ENCODE measurements at places on chromosomes 2 and 18.

- DNase-seq = peak; percentile 56
These were observed 44.4 kb downstream of the FBLN7 start for GRCh38 chr2:112182581-112183034.

DNA sequence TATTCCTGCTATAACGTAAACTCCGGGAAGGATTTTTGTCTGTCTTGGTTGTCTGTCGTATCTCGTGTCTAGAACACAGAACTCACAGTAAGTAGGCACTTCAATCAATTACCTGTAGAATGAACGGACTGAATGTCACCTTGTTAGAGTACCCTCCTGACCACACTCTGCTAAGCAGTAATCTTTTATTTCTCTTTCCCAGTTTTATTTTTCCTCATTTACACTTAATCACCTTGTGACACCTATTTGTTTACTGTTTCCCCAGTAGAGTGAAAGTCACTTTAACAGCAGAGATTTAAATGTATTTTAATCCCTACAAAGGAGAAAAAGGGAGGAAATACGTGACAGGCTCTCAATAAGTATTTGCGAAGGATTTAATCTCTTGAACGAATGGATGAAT is 514 bp upstream of the EPB41L5 start:
- DNase-seq = no peak

DNA sequence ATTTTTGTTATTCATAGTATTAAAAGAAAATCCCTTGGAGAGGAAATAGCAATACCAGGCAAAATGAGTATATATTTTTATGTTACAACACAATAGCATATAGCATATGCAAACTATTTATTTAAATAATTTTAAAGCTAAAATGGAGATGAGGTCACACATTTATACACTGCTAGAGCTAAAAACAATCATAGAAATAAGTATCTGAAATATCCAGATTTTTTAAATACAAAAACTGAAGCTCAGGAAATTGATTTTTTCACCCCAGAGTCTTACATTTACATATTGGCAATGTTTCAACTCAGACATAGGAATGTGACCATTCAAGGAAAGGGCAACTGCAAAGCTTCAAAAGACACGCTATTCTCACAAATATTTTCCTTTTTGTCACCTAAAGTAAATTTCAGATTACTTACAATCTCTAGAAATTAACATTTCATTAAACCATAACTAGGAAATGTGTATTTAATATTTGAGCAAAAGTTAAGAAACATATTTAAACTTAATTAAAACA is 8.9 kb downstream of the TFPI start:
- DNase-seq = no peak

- DNase-seq = no peak
These were observed 39.2 kb downstream of the TRIP12 start for GRCh38 chr2:229882583-229882982.

DNA sequence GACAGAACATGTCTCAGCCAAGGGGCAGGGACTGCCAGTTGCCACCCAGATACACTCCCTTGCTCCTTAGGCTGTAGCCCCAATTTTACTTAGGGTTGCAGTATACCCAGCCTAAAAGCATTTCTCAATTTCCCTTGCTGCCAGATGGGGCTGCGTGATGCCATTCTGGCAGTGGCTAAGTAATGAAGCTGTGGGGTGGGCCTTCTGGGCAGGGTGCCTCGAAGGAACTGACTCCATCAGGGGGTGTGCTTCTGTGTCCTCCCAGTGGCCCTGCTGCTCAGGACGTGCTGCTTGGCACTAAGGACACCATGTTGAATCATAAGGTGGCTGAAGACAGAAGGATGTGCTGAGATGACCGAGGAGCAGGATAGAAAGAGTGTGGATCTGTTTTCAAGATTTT is 74.2 kb downstream of the VWA3B start:
- no peak for DNase-seq

DNA sequence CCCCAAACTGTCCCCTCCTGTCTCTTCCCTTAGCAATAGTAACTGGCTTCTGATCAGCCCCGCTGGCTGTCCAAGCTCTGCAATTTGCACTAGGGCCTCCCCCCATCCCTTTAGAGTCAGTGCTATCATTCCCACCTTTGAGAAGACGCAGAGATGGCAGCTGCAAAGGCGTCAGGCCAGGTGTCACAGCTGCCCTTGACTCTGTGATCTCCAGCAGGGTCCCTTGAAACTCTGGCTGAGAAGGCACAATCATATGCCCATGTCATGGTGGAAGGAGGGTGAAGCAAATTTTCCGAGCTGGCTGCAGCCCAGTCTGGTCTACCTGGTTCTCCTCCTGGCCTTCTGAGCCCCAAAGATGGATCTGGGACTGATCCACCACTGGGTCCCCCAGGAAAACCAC is 49.2 kb upstream of the TEX51 start:
- DNase-seq = no peak

GRCh38 chr18:57014772-57015413 is 132.0 kb upstream of the BOD1L2 start:
- DNase-seq = no peak

- no peak for DNase-seq
These were observed 112.0 kb downstream of the CYP26B1 start for GRCh38 chr2:72035518-72036172.

- no peak for DNase-seq
These were observed 204.5 kb downstream of the ZFP36L2 start for GRCh38 chr2:43021791-43022509.

DNA sequence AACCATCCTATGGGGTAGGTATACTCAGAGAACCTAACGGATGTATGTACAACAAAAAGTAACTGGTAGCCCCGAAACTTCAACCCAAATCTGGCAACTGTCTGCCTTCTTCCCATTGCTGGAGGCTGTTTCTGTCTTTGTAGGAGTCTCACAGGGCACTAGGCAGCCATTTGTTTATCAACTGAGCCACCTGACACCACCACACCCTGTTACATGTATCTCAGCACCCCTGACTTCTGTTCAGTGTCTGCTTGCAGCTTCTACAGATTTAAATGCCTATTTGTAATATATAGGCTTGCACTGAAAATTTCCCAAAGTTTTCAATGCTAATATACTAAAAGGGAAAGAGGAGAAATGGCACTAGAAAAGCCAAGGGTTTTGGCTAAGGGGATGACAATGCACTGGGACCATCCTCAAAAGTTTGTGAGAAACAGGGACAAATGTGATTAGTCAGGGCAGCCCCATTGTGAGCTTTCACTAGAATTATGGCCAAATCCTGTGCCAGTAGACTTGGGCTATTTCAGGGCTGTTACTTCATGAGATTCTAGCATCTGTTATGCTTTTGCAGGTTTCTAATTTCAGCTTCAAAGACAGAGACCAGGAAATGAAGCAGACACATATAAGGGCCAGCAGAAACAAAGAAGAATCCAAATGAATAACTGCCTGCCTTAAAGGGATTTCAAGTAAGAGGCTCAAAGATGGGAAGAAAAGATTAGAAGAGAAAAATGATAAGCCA is 103.3 kb downstream of the MYO5B start:
- DNase-seq = no peak

- no peak for DNase-seq
These were observed 1.5 kb downstream of the MBD5 start for GRCh38 chr2:148022351-148022750.

DNA sequence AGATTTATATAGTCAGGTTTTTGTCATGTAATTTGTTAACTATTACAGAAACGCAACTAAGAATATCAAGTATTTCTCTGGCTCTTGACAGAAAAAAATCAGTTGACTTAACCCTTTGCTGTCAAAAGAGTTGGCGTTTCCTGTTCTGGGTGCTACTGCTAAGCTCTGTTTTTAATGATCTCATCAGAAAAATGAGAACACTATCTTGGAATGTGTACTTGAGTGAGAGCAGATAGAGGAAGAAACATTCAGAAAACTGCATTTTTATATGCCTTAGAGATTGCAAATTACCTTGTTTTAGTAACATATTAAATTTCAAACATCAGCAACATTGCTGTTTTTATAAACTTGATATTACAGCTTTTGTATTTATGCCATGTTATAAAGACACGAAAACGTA is 297.9 kb downstream of the RDH14 start:
- DNase-seq = no peak

DNA sequence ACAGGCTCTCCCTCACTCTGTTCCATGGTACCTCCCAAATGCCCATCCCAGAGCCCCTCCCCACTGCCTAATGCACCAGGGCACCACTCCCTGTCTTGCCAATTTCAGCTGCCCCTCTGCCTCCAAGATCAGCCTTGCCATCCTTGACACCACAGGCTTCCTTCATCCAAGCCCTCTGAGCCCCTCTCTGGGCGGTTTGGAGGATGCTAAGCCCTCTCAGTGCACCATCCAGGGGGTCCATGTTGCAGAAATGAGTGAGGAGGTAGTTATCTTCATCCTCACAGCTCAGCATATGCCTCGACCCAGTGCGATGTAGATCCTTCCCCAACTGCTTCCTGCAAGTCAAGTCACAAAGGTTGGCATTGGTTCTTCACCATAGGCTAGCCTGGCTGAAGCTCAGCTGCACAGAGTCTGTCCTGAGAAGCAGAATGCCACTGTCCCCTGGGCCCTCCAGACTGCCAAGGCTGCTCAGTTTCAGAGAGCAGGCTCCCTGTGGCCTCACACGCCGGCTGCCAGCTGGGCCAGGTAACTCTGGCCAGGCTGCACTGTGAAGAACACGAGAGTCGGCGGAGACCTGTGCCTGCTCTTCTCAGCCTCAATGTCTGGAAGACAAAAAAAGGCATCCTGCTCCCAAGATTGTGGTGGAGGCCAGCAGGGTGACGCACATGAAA is 9.9 kb upstream of the MAP3K2 start:
- DNase-seq = no peak

DNA sequence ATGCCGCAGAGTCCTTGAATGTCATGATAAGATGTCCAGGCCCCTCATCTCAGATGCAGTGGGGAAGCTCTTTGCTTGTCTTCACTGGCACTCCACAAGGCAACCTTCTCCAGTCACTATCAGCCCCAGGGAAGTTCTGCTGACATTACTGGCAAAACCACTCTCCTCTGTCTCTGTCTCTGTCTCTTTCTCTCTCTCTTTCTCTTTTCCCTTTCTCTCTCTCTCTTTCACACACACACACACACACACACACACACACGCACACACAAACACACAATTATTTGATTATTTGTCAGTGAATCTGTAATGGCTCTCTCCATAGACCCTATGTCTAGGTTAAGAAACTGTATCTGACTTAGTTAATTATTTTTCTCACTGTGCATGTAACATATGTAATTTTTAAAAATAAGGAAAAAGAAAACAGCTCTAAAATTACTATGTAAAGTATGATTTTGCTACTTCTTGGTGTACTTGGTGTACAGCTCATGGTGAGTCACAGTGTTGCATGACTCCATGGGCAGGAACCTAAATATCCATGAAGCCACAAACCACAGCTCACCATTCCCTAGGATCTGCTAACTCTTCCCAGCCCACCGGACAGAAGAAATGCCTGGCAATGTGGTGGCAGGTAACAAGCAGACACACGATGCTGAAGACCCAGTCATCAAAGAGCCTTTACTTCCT is 594.9 kb upstream of the ID2 start:
- no peak for DNase-seq

GRCh38 chr18:56606618-56607017 is 31.8 kb downstream of the TXNL1 start:
- DNase-seq = no peak

DNA sequence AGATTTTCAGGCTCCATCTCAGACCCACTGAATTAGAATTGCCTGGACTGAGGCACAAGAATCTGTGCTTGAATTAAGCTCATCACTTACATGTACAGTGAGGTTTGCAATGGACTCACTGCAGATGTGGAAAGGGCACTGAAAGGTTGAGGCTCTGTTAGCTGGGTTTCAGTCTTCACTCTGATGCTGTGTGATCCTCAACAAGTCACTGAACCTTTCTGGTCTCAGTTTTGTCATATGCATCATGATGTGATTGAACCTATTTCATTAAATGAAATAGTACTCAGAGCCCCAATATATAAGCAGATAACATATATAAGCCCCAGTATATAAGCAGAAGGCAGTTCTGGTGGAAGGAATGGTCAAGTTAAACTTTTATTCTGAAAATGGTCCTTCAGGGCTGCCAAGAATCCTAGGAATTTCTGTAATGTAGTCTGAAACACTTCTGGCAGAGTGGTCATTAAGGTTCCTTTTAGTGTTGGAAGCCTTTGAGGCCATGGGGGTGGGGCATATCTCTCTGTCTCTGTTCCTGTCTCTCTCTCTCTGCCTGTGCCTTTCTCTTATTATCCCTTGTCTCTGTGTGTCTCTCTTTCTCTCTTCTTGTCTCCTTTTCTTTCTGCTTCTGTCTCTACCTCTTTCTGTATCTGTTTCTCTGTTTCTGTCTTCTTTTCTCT is 110.4 kb downstream of the ADCYAP1 start:
- no peak for DNase-seq

GRCh38 chr2:11669454-11670291 is at the start of gene NTSR2:
NTSR2 (minus strand) TSS chr2:11670195; CDS start chr2:11670129, 66 bp downstream.
- peak; percentile 9 for DNase-seq

GRCh38 chr2:148619560-148620195 is 24.9 kb upstream of the EPC2 start:
- no peak for DNase-seq

GRCh38 chr18:12882453-12883371 is 1.3 kb downstream of the PTPN2 start:
- DNase-seq = peak; percentile 17

DNA sequence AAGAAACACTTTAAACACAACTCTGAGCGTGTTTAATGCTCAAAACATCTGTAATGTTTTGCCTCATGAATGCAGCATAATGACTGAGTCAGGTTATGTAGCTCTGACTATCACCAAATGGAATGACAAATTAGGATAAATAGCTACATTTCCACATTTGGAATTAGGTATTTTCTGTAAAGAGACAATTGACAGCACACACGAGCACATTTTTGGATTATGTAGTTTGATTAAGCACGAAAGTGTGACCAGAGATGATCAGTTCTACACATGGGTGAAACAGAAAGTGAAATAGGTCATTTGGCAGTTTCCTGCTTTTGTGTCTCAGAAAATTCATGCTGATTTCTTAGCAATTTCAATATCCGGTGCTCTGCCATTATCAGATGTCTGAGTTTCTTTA is 29.0 kb downstream of the LPIN1 start:
- peak; percentile 58 for DNase-seq

DNA sequence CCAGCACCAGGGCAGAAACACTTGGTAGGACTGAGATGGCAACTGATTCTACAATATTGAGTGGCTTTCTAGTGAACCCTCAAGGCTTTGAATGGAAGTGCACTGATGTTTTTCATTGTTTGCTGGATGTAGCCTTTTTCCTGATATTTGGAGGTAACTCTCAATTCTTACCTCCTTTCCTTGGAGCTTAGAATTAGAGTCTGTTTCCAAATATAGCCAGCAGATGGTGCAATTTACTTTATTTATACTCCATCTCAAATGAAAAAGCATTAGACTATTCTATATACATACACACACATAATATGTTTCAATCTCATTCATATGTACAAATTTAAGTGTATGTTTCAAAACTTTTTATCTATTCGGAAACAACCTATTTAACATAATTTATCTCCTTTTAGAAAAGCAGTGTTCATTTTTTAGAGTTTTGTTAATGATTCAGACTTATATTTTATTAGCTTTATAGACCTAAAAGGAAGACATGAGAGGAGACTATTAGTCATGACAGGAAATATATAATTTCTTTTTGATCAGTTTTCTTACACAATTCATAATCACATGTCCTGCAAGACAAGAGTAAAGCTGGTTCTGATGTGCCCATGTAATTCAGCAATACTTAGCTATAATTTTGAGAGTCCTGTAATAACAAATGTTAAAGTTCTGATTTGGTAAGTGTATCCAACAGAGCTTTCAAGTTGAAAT is 124.8 kb downstream of the NUP35 start:
- no peak for DNase-seq

Data from central memory CD4-positive, alpha-beta T cell (primary cell).